ENCODE measurements at places on chromosomes 2 and 18.
A peak's percentile ranks its signal among the peaks of the same experiment; 100 is the strongest.

DNA sequence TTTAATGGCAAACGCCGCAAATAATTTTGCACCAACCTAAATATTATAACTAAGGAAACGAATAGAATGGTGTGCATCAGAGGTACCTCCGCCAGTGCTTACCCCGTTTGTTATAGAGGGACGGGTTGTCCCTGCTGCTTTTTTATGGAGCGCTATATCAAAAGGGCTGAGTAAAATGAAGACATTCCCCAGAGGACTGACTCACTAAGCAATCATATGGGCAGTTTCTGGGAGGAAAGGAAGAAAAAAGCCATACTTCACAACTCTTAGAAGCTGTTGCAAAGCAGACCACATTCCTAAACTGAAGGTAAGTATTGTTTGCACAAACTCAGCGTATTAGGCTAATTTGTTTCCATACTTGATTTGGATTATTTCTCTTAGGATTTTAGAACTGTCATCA is 12.9 kb downstream of the ID2 start:
- DNase-seq, result no peak

GRCh38 chr2:65420712-65421431 is 11.5 kb downstream of the SPRED2 start:
- peak; percentile 13 for DNase-seq

DNA sequence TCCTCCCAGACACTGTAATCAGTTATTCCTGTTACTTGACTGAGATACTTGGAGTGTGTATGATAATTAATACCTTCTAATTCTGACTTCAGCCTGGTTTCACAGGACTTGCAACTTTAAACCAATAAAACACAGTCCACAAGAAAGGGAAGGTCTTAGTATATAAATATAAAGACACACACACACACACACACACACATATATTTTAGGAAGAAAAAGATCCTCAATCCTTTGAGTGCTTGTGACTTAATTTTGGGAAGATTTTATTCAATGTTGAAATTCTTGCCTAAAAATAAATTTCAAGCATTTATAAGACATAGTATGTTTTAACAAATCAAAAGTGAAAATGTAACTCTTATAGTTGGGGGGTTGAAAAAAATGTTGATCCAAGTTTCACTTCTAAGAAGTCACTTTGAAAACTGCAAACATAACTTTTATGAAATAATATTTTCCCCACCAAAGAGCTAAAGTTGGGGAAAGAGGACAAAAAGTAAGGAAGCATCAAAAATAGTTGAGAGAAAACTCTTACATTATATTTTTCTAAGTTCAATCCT is 824 bp upstream of the VPS54 start:
- DNase-seq, result no peak

DNA sequence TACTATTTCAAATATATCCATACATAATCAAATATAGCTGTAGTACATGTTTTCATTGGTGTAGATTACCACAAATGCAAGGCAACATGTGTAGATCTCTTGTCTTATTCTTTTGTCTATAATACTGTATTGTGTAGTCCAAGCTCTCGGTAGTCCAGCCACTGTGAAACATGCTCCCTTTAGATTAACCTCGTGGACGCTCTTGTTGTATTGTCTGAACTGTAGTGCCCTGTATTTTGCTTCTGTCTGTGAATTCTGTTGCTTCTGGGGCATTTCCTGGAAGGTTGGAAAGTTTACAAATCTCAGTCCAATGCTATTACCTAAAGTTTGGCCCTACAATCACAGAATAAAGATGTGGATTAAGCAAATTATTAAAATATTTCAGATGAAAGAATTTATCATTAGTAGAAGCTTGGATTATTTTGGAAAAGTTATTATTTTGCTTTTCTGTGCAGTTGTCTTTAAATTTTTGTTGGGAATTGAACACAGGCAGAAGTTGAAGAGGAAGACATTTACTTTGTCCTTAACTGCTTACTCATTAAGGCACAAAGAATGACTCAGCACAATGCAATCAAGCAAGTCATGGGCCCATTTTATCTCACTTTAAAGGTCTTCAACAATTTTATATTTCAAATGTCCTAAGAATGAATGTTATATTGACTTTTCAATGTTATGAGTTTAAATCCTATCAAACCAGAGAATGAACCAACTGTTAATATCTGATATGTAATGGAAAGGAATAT is 103.4 kb upstream of the CAVIN2 start:
- peak; percentile 34 for DNase-seq

DNA sequence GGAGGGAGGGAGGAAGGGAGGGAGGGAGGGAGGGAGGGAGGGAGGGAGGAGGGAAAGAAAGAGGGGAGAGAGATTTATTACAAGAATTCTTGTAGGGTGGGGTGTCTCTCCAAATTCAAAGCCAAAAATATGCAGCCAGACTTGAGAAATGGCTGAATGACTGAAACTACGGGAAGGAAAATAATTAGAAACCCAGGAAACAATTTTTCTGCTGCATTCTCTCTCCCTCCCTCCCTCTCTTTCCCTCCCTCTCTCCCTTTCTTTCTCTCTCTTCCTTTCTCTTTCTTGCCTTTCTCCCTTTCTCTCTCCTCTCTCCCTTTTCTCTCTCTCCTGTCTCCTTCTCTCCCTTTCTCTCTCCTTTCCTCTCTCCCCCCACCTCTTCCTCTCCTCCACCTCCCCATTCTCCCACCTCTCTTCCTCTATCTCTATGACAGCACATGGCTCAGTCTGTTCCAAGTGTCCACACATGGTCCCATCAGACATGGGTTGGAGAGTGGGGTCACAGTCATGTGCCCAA is 218.7 kb downstream of the C1D start:
- DNase-seq, result no peak

GRCh38 chr2:66362701-66363100 is 72.2 kb upstream of the MEIS1 start:
- no peak for DNase-seq

DNA sequence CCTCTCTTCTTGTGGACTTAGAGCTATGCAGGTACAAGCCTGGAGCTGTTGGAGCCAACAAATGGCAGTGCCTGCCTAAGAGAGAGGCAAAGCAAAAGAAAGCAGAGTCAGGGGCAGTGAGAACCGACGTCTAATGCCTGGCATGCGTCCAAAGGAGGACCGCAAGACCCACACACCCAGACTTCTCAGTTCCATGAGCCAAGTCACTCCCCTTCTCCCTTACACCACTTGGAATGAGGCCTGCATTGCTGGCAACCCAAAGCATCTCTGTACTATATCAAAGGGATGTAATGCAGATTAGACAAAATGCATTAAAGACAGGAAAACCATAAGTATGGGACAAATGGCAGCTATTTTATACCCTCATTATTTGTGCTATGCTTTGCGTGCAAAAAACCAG is 49.9 kb upstream of the RNU4ATAC start:
- DNase-seq, result peak; percentile 64

DNA sequence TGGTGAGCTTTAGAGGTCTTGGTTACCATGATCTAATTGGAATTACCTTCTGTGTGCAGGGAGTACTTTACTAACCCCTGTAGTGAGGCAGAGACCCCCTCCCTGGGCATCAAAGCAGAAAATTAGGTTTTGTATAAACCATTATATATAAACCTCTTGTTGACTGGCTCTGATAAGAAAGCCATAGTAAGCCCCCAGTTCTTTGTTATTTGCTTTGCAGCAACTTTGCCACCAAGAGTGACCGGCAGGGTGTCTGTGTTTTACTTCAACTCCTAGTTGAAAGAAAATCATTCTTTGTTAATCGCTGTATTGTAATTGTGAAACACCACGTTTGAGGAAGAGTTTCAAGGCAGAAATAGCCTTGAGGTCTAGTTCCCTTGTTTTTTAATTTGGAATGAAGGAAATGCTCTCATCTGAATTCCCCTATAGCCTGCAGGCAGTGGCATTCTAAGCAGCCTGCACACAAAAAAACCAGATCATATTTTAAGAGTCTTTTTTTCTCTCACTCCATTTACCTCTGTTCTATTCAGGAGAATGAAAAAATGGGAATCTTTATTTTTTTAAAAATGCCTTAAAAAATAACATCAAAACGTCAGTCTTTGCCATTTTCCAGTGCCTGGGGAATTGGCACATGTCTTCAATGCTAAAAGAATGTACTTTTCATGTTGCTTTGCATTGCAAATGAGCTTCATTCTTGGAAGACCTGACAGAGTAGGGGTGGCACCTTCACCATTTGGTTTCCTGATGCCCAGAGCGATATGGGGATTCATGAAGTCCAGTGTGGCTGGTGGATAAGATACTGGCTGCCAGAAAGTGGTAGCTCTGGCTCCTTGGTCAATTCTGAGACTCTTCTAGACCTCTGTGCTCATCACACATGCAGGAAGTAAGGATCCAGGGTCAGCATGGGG is 338.1 kb downstream of the SLC4A3 start:
- DNase-seq, result no peak

DNA sequence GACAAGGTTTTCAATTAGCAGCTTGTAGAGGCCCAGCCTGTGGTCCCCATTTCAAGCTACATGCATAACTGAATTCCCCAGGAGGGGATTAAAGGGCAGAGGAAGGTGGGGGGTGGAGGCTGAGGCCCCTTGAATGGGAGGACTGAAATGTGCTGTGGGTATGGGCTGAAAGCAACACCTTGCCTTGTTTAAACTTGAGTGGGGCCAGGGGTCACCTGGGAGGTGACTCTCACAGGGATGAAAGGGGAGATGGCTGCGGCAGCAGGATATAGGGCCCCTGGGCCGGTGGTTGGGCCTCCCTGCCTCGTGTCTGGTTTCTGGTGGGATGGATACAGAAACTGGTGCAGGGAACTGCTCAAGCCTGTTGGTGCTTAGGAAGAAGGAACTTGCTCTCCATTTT is 225.9 kb upstream of the SPRED2 start:
- no peak for DNase-seq

GRCh38 chr2:191031256-191031655 is 17.3 kb upstream of the STAT1 start:
- DNase-seq, result no peak

DNA sequence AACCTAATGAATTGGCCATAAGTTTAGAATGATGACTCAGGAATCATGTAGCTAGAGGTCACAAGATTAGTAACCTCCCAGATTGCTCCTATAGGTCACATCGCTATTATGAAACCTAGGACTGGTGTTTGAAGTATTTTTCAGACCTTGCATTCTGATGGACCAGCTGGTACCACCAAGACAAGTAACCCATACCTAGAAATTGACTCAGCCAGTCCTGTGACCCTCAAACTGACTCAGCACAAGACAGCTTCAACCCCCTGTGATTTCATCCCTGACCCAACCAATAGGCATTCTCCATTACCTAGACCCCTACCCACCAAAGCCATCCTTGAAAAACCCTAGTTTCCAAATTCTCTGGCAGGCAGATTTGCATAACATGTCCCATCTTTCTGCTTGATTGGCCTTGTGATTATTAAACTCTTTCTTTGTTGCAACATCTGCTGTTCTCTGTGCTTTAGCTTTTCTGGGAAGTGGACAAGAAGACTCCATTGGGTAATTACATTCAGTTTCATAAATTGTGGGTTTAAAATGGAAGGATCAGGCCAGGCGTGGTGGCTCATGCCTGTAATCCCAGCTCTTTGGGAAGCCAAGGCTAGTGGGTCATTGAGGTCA is 254.9 kb downstream of the IRS1 start:
- DNase-seq, result no peak

DNA sequence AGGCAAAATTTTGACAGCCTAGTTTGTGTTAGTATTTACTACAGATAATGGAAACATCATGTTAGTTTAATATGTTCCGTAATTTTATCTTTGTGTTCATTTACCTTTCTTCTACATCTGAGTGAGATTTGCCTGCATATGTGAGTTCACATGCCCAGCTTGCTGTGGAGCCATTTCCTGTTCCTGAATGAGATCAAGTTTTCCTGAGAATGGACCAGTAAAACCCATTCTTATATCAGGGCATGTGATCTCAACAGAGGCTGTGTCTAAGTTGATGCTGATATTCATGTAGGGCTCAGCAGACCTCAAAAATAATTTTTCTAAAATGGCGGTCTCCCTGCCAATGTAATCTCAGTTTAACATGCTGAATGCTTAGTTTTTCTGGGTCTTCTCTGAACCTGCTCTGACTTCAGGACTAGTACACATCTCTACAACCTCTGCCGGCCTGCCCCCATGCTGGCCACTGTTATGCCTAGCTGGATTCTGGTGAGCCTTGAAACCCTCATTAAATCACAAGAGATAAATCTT is 1.0 kb downstream of the IL1A start:
- DNase-seq, result no peak

DNA sequence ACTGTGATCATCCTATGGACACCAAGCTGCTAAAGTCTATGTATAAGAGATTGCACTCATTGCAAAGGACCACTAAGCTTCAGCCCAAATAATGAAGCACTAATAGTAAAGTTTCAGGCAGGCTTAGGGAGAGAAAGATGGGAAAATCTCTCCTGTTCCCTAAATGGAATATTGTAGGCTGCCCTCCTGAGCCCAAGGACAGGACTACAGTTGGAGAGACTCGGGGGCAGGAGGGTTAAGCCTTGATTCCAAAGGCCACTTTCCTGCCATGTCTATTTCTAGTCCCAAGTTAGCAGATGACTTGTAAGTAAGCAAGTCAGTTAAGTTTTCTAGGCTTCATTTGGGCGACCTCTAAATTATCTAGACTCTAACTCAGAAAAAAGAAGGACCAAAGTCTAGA is 9.0 kb downstream of the TMEM247 start:
- DNase-seq, result no peak

DNA sequence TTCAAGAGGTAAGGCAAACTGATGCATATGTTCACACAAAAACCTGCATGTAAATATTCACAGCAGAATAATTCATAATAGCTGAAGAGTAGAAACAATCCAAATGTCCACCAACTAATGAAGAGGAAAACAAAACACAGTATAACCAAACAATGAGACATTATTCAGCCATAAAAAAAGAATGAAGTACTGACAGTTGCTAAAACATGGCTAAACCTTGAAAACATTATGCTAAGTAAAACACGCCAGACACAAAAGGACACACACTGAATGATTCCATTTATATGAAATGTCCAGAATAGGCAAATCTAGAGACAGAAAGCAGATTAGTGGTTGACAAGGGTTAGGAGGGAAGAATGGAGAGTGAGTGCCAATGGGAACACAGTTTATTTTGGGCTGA is 86.9 kb downstream of the SESTD1 start:
- DNase-seq, result no peak

DNA sequence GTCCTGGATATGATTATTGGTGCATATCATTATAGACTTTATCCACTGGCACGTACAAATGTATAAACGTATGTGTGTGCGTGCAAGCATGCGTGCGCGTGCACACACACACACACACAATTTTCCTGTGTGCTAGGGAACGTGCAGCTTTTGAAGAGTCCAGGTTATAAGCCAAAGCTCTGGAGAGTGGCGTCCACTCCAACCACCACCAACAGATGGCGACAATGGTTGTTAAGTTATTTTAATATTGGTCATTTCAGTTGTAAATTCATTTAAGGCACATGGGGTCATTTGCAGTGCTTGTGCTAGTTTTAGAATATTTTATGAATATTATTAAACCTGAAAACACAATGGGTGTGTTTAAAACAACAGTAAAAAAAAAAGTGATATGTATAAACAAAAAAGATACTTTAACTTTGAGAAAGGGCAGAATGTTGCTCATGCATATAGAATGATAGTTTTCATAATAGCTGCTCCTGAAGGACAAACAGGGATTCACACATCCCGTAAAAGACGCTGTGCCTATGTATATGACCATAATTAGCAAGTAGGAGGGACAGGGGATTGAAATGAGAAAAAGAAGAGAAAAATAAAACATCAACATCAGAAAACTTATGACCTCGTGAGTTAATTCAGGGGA is 124.2 kb upstream of the ITGB6 start:
- DNase-seq, result peak; percentile 27

- peak; percentile 38 for DNase-seq
These were observed 45.6 kb downstream of the REL start for GRCh38 chr2:60926741-60927552.
